PC-3 (cell line): ENCODE measurements at places on chromosomes 2 and 18. TPM values are rescaled to one million over a fixed set of nuclear protein-coding genes. Genes with fewer than 3 reads are reported as not detected.

Gene CDKL4
- 0.07 TPM in 1 of 2 replicates, not detected in the other for total RNA-seq

Gene NIFK
- 42.1 and 64.1 TPM in 2 replicates for total RNA-seq

Gene IL1RL2
- 0.11 TPM in 1 of 2 replicates, not detected in the other for total RNA-seq

Gene CAPN14
- 0.35 TPM in 1 of 2 replicates, not detected in the other for total RNA-seq

Gene NT5DC4
- 0.04 TPM in 1 of 2 replicates, not detected in the other for total RNA-seq

Gene LRATD1
- 35.4 and 41.3 TPM in 2 replicates for total RNA-seq

Gene NEU2
- 4.0 and 4.5 TPM in 2 replicates for total RNA-seq

Gene DSG1
- not detected in 2 replicates for total RNA-seq

Gene REG3G
- not detected in 2 replicates for total RNA-seq

Gene UGT1A4
- not detected in 2 replicates for total RNA-seq

GRCh38 chr2:24930768-24931167 lies 10.7 kb upstream of the ADCY3 start:
- no peak overlapping the region for H3K4me3 ChIP-seq
- H3K27me3 ChIP-seq: no peaks in the 10 kb centered on the region
- no peak overlapping the region for H3K27ac ChIP-seq
- H3K36me3 ChIP-seq: no peaks in the 10 kb centered on the region

GRCh38 chr2:118091631-118092030 lies 3.4 kb downstream of the INSIG2 start:
- peaks cover 20% of the 10 kb centered on the region for H3K4me1 ChIP-seq
- H3K27me3 ChIP-seq: no peaks in the 10 kb centered on the region
- H3K27ac ChIP-seq: no peak overlapping the region
- H3K4me3 ChIP-seq: no peak overlapping the region
- no peaks in the 10 kb centered on the region for H3K36me3 ChIP-seq

DNA sequence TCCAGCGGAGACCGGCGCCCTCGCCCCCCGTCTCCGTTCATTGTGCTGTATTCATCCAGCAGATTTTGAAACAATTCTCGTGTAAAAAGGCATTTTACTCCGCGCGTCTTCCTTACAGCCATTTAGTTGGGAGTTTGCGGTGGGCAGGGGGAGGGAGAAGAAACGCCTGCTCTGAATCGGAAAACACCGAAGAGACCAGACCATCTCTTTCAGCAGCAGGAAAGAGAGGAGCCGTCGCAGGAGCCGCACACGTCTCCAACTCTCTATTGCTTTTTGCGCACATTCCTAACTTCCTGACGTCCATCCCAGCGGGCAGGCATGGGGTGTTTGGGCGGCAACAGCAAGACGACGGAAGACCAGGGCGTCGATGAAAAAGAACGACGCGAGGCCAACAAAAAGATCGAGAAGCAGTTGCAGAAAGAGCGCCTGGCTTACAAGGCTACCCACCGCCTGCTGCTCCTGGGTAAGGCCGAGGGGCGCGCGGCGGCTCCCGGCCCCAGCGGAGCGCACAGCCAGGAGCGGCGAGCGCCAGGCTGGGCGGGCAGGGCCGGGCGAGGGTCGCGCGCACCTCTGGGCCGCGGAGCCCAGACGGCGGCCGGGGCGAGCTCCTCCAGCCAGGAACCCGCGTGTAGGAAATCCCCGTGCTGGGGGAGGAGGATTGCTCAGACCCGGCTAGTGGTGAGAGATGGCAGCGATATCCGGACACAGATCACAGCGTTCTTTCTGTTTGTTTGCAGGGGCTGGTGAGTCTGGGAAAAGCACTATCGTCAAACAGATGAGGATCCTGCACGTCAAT lies 63.2 kb downstream of the GNAL start:
- H3K4me3 ChIP-seq: peak overlapping the region; percentile 41
- H3K4me1 ChIP-seq: no peaks in the 10 kb centered on the region
- DNase-seq: peak; percentile 41
- H3K36me3 ChIP-seq: no peaks in the 10 kb centered on the region
- H3K27ac ChIP-seq: no peak overlapping the region
- peaks cover 75% of the 10 kb centered on the region for H3K27me3 ChIP-seq

GRCh38 chr2:174611854-174612253 lies 14.2 kb upstream of the WIPF1 start:
- no peak for DNase-seq
- no peak overlapping the region for H3K27ac ChIP-seq
- peaks cover 35% of the 10 kb centered on the region for H3K4me1 ChIP-seq
- no peaks in the 10 kb centered on the region for H3K36me3 ChIP-seq
- H3K4me3 ChIP-seq: no peak overlapping the region

DNA sequence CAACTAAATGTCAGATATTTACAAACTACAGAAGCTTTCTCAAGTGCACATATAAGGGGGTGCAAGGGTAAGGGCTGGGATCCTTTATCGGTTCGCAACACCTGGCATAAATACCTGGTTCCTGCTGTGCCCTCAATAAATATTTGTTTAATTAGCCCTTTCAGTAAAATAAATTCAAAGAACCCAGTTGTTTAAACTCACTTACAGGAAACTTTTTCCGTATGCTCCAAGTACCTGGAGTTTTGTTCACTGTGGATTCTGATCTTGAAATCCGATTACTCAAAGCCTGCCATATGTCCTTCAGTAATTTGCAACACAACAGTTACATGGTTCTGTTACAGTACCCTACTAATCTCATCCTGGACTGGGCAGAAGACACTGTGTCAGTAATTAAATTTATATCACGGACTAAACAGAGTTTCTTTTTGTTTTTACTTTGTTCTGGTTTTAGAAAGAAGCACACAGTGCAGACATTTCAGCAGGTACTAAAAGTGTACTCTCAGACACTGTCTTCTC lies 36.9 kb downstream of the TBC1D8 start:
- H3K4me1 ChIP-seq: peaks cover 65% of the 10 kb centered on the region
- H3K27me3 ChIP-seq: no peaks in the 10 kb centered on the region
- H3K27ac ChIP-seq: peak overlapping the region; percentile 94
- H3K36me3 ChIP-seq: peaks cover 6% of the 10 kb centered on the region; the same call in 1 of the 2 replicates

DNA sequence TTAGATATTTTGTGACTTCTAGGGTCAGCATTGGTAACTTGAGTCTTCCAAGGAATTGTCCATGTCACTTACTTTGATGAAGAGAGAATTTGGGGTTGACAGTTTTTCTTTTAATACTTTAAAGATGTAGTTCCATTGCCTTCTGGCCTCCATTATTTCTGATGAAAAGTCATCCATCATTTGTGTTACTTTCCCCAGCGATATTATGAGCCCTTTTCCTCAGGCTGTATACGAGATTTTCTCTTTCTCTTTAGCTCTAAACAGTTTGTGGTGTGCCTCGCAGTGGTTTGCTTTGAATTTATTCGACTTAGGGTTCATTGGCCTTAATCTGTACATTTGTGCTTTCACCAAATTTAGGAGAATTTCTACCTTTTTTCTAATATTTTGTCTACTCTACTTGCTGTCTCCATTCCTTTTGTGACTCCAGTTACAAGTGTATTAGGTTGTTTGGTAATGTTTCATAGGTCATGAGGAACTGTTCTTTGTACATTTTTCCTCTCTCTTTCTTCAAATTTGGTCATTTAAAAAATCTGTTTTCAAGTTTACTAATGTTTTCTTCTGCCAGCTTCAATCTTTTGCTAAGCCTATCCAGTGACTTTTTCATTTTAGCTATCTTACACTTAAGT lies 131.4 kb upstream of the OTOS start:
- peaks cover 24% of the 10 kb centered on the region for H3K27me3 ChIP-seq
- no peak overlapping the region for H3K27ac ChIP-seq
- no peak overlapping the region for H3K4me3 ChIP-seq
- no peaks in the 10 kb centered on the region for H3K36me3 ChIP-seq
- no peak for DNase-seq

DNA sequence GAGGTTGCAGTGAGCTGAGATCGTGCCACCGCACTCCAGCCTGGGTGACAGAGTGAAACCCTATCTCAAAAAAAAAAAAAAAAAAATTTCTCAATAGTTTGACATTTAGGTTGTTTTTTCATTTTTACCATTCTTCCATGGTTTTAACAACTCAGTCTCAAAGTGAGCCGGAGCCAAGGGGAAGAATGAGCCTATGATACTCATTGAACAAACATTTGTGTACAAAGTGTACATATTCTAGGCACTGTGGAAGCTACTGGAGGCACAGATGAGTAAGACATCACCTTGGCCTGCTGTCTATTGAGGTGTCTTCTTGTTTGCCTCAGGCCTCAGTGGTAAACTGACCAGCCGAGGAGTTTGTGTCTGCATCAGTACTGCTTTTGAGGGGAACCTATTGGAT lies 21.9 kb downstream of the CENPO start:
- H3K4me1 ChIP-seq: peaks cover 5% of the 10 kb centered on the region
- no peak for DNase-seq
- H3K36me3 ChIP-seq: peaks cover 37% of the 10 kb centered on the region; the same call in 1 of the 2 replicates
- no peaks in the 10 kb centered on the region for H3K27me3 ChIP-seq

- DNase-seq: no peak
- peaks cover 35% of the 10 kb centered on the region for H3K27me3 ChIP-seq
- no peaks in the 10 kb centered on the region for H3K36me3 ChIP-seq
- H3K4me1 ChIP-seq: peaks cover 9% of the 10 kb centered on the region; the same call in 1 of the 2 replicates
- H3K4me3 ChIP-seq: no peak overlapping the region
- H3K27ac ChIP-seq: no peak overlapping the region
These were observed 179.2 kb upstream of the ALKAL2 start for GRCh38 chr2:467101-467500.

DNA sequence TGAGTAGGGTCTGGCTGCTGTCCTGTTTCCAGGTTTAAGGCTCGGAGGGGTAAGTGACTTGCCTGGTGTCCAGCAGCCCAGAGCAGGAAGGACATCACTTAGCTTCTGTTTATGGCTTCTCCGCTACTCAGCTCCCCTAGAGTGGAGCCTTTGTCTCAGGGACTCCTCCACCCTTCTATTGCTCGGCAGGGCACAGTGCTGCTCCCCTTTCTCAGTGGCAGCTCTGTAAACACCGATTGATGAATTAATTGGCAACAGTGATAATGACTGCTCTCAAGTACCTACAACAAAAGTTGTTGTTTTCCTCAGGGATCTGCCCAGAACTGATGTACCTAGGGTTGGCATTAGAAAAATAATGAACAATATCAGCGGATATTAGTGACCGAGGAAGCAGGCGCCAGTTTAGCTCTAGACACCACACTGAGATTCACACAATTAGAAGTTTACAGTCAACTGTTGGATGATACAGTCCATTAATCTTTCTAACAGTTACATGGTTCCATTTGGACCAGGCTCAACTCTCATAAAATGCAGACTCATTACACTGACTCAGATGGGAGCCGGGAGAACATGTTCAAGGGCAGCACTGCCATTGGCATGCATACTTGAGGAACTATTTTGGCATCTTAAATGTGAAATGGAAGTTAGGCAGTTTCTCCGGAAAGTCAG lies 265.7 kb downstream of the MTX2 start:
- peak overlapping the region; percentile 14; the same call in 1 of the 2 replicates for H3K4me3 ChIP-seq
- H3K4me1 ChIP-seq: peaks cover 32% of the 10 kb centered on the region
- H3K27me3 ChIP-seq: no peaks in the 10 kb centered on the region
- peak; percentile 91 for DNase-seq
- no peaks in the 10 kb centered on the region for H3K36me3 ChIP-seq

GRCh38 chr2:19982268-19982667 lies 7.6 kb downstream of the WDR35 start:
- peaks cover 12% of the 10 kb centered on the region; the same call in 1 of the 2 replicates for H3K36me3 ChIP-seq
- H3K27me3 ChIP-seq: no peaks in the 10 kb centered on the region
- H3K4me3 ChIP-seq: no peak overlapping the region
- no peak overlapping the region for H3K27ac ChIP-seq
- no peaks in the 10 kb centered on the region for H3K4me1 ChIP-seq

- H3K4me3 ChIP-seq: no peak overlapping the region
- H3K36me3 ChIP-seq: no peaks in the 10 kb centered on the region
- H3K27ac ChIP-seq: no peak overlapping the region
- H3K4me1 ChIP-seq: no peaks in the 10 kb centered on the region
- DNase-seq: no peak
These were observed 117.9 kb downstream of the NRP2 start for GRCh38 chr2:205800224-205800623.

- no peak for DNase-seq
- no peaks in the 10 kb centered on the region for H3K4me1 ChIP-seq
- H3K4me3 ChIP-seq: no peak overlapping the region
- no peaks in the 10 kb centered on the region for H3K36me3 ChIP-seq
These were observed 9.1 kb upstream of the ZNF804A start for GRCh38 chr2:184589261-184589660.

DNA sequence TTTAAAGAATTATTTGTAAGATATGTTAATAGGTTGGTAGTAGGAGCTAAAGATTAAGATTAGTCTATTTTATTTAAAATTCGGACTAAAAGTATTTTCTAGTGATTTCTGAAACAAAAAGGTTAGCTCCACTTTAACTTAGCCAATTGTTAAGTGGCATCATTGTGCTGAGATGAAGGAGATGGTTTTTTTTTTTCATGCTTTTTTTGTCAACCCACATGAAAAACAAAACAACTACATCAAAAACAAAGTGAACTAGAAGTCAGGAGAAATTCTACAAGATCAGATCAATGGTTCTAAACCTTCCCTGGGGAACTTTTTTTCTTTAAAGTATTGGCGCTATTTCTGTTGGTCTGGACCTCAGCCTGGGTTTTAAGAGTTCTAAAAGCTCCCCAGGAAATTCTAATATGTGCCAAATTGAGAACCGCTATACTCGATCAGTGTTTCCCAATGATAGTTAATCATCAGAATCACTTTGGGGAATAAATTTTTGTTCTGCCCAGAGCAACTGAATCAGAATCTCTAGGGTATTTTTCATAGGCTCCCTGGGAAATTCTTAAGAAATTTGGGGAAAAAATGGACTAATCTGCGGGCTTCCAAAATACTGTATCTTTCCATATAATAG lies 2.3 kb downstream of the ZC3H6 start:
- H3K4me1 ChIP-seq: peaks cover 8% of the 10 kb centered on the region
- H3K4me3 ChIP-seq: no peak overlapping the region
- DNase-seq: no peak
- H3K27me3 ChIP-seq: no peaks in the 10 kb centered on the region
- no peaks in the 10 kb centered on the region for H3K36me3 ChIP-seq

DNA sequence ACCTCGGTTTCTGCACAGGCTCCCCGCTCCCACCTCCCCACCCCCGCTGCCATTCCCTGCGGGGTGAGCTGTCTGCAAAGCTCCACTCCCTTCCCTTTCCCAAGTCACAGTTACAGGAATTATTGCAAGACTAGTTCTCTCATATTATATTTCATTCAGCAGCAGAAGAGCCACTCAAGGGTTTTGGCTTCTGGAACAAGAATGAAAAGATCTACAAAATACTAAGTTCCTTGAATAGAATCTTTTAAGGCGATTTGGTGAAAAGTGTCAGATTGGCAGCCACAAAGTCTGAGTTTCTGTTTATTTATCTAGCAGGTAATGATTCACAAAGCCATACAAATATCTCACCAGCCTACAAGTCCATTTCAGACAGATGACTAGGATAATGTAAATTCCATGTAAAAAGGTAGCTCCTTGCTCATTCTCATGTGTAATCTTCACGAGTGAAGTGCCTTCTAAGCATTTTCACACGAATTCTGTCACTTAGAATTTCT lies 221.9 kb upstream of the RBBP8 start:
- peaks cover 17% of the 10 kb centered on the region for H3K4me1 ChIP-seq
- peak overlapping the region; percentile 64 for H3K4me3 ChIP-seq
- no peaks in the 10 kb centered on the region for H3K27me3 ChIP-seq

- no peak overlapping the region for H3K4me3 ChIP-seq
- no peaks in the 10 kb centered on the region for H3K36me3 ChIP-seq
These were observed 4.5 kb upstream of the STON1 start for GRCh38 chr2:48525269-48525943.

- no peaks in the 10 kb centered on the region; the same call in 1 of the 2 replicates for H3K4me1 ChIP-seq
- H3K27ac ChIP-seq: no peak overlapping the region
- peak; percentile 50 for DNase-seq
- no peaks in the 10 kb centered on the region for H3K27me3 ChIP-seq
- H3K36me3 ChIP-seq: no peaks in the 10 kb centered on the region
- H3K4me3 ChIP-seq: no peak overlapping the region
These were observed 2.2 kb downstream of the MYO3B start for GRCh38 chr2:170180031-170180566.
